ENCODE measurements at places on chromosomes 12 and 14. TPM values are rescaled to one million over a fixed set of nuclear protein-coding genes. Genes with fewer than 3 reads are reported as not detected.

The MSI1 gene
- total RNA-seq = 1.2 TPM

The PLEK2 gene
- total RNA-seq = 0.22 TPM

The NANOG gene
- 0.04 TPM for total RNA-seq

The LMO3 gene
- 1.8 TPM for total RNA-seq

DNA sequence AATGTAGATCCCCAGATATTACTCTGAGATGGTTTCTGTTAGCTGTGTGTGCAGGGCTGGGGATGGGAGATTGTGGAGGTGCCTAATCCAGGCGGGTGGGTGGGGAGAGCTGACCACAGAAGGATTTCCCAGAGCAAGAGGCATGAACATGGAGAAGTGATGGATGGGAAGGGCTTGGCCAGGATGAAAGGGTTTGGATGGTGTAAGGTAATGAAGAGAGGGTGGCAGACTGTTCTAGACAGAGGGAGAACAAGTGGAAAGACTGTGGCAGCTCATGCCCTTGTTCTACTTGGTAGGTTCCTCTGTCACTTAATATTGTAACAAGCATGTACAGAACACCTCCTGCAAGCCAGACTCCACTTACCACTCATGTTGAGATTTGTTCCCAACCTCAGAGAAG, 187.8 kb downstream of the NPAS3 start:
- DNase-seq = no peak

DNA sequence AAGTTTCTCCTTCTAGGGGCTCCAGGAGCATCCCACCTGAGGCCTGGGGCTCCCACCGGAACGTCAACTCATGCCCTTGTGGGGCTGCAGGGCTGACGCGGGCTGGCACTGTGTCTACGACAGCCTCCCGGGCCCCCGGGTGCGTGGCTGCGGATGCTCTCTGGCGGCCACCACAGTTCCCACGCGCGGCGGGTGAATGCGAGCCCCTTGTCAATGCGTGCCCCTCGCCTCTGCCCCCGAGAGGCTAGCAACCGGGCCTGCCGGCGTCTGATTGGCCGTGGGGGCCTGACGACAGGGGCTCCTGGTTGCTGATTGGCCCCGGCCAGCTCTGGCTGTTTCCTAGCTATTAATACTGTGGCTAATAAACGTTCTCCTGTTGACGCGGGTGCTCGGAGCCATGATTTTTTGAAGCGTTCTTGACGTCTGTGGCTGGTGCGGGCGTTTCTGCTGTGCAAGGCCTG, 1.8 kb upstream of the MEG3 start:
- peak; percentile 94 for DNase-seq

DNA sequence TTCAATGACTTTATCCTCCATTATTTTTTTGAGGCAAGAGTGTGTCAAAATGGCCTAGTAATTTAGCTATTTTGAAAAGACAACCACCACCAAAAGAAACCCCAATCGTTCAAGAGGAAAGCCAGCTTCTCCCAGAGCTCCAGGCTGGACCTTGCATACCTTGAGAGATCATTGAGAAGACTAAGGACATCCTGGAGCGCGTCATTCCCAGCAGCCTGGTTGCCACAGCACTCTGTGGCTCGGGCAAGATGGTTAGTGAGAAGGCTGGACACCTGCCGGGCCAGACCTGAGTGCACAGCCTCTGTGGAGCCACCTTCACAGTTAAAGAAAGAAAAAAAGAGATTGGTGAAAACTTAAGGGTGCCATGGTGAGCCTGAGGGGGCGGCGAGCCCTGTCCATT, 111.4 kb downstream of the TRAFD1 start:
- DNase-seq = no peak

DNA sequence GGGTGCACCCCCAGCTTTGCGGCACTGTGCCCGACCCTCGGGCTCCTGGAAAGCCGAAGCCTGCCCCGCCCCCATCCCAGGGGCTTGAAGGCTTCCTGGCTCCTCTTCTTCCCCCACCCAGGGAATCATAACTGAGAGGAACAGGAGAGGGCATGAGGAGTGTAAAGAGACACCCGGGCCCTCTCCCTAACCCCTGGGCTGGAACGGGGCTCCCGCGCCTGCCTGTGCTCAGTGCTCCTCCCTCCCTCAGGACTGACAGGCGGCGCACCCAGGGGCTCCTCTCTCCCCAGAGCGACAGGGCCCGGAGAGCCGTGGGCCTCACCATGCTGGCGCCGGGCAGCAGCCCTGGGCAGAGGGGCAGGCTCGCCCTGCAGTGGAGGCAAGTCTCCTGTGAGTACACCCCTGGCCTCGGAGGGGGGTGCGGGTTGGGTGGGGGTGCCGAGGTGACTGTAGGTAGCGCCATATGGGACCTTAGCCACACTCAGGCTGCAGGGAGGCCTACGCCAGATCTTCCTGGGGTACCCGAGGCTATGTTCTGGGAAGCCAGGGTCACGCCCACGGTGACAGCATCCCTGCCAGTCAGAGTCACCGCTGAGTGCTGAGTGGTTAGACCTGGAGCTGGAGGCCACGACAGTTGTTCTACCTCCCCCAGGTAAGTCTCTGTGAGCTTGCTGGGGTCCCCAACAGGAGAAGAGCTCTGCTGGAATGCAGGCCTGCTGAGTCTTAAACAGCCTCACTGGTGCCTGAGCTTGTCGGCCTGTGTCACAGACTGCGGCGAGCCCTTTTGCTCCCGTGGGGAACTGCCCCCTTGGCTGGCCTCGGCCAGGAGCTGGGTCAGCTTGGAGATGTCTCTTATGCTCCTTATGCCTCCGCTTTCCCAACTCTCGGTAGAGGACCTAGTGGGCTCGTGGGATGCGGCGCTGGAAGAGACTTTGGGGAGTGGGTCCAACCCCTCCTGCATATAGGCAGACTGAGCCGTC, 7.8 kb downstream of the LRTM2 start:
- no peak for DNase-seq

- DNase-seq = no peak
These were observed 88.8 kb downstream of the NEDD1 start for GRCh38 chr12:96995861-96996260.

DNA sequence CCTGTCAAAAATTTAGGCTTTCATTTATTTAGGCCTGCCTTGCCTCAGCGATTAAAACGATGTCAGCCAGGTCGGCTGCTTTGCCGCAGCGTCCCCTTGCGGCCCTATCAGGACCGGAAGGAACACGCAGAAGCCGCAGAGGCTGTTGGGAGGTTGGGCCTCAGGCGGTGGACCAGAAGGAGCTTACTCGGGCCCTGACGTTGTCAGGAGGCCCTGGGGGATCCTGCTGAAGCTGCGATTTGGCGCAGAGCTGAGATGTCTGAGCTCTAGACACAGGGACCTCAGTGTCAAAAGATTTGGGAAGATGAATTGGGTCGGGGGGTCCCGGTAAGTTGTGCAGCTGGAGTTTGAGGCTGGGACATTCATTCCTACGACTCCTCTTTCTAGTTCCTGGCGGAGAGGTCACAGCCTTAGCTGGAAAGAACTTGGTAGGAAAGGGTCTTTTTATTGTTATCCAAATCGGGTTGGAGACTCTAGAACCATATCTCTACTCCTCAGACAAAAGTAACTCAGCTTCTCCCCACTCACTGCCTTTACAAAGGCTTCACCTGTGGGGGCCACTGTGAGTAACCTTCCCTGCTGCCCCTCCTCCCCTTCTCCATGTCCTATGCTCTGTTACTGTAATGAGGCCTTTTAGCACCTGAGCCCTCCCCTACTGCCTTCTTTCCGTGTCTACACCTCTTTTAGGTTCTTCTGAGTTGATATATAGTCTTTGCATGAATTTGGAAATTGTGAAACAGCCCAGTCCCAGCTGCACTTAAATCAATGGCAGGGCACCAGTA, 6.6 kb upstream of the ABCD2 start:
- DNase-seq = no peak

GRCh38 chr14:100575266-100575995, 11.8 kb downstream of the BEGAIN start:
- DNase-seq = no peak

DNA sequence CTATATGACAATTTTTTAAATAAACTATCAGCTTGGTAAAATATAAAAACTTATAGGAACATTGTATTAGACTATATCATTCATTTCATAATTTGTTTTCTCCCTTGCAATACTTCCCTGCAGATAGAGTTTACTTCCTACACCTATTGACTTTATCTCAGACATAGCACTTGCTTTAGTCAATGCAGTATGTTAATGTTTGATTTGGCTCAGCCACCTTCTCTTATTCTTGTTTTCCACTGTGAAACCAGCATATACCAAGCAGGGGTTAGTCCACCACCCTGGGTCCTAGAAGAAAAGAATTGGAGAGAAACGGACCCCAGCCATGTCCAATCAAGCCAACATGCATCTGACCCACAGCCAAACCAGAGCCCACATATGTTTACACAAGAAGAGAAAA, 10.4 kb upstream of the SOX5 start:
- no peak for DNase-seq

- DNase-seq = peak; percentile 32
These were observed 83.2 kb downstream of the MYRFL start for GRCh38 chr12:69908203-69908602.

DNA sequence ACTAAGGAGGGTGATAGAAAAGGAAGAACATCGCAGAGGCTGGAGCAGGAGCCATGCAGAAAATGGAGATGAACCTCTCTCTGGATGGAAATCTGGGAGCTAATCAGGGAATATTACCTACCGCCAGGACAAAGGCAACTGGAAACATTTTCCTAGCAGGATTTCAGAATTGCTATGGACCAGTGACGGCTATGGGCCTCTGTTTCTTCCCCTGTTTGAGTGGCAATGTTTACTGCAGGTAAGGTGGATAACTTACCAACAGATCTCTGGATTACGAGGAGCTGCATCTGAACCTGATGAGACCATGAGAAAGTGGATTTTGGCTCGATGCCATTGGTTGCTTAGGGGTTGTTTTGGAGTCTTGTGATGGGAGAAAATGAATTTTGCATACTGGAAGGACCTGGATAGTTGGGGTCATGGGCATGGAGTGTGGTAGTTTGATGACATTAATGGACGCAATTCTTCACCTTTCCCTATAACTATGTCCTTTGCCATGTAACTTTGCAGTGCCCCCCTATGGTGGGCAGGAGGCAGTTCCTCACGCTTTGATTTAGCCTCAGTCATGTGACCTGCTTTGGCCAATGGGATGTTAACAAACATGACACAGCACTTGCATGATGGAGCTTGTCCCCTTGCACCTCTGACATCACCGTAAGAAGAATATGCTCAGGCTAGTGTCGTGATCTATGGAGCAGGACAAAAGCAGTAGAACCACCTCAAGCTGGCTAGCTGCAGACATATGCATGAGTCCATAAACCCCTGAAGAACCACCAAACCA, 51.1 kb downstream of the CALM1 start:
- DNase-seq = no peak

All from muscle of leg (tissue), 16 donors.